ENCODE measurements at places on chromosomes 4 and X. TPM values are rescaled to one million over a fixed set of nuclear protein-coding genes. Genes with fewer than 3 reads are reported as not detected.

Gene SPANXN1
- total RNA-seq = not detected

Gene SULT1B1
- total RNA-seq = not detected

Gene CCDC110
- total RNA-seq = 0.98 TPM

Gene NWD2
- total RNA-seq = not detected

Gene LDOC1
- total RNA-seq = 2.8 TPM

Gene TGIF2LX
- total RNA-seq = not detected

Gene SSX4
- not detected for total RNA-seq

Gene ESX1
- not detected for total RNA-seq

Gene CPZ
- not detected for total RNA-seq

Gene HPGDS
- not detected for total RNA-seq

Gene FRAS1
- 4.0 TPM for total RNA-seq

Gene PPP2R2C
- 38.9 TPM for total RNA-seq

Gene TRAM1L1
- total RNA-seq = 6.8 TPM

Gene PSAPL1
- total RNA-seq = not detected

Gene DHX15
- 170 TPM for total RNA-seq

Gene CDKL2
- total RNA-seq = 1.8 TPM

Gene NEXMIF
- total RNA-seq = not detected

Gene IL2RG
- not detected for total RNA-seq

Gene SMIM43
- not detected for total RNA-seq

Gene LEF1
- total RNA-seq = not detected

Gene MCF2
- total RNA-seq = not detected

Gene MUC7
- total RNA-seq = not detected

Gene SLC34A2
- not detected for total RNA-seq

DNA sequence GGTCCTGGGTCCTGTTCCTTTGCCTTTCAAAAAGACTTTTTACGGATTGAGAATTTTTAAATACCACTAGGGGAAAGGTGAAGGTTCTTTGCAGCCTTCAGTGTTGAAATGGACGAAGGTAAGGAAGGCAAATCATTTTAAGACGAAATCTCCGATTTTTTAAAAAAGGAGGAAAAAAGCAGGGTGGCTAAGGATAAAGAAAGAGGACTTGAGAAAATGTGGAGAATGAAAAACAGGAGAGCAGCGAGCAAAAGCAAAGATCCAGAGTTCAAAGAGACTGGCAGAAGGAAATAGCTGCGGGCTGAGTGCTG is 314 bp downstream of the EPHA5 start:
- DNase-seq = no peak

GRCh38 chr4:102869569-102870197 is 891 bp downstream of the CISD2 start:
- no peak for DNase-seq

GRCh38 chr4:153242839-153243324 is 38.6 kb downstream of the TRIM2 start:
- no peak for DNase-seq

DNA sequence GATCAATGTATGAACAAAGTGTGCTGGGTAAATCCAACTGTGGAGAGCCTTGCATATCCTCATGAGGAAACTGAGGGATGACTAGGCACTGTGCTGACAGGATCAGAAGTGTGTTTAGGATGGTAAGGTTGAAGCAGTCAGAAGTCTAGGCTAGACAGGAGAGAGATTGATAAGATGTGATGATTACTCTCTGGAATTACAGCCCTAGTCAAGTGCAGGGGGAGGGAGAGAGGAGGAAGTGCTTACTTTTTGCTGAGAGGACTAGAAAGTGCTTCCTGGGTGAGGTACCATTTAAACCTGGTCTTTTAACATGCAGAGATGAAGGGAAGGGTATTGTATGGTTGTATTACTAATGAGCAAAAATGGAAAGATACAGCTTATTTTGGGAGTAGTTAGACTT is 23.7 kb downstream of the FHIP1A start:
- DNase-seq = no peak

GRCh38 chr4:128381748-128382559 is 94.3 kb upstream of the PGRMC2 start:
- DNase-seq = no peak

GRCh38 chr4:151165205-151166000 is 66.0 kb downstream of the RPS3A start:
- no peak for DNase-seq

GRCh38 chr4:83146841-83147240 is 32.3 kb upstream of the PLAC8 start:
- DNase-seq = no peak

- DNase-seq = peak; percentile 39
Measured at GRCh38 chr4:20356565-20356964, 104.9 kb downstream of the SLIT2 start.

DNA sequence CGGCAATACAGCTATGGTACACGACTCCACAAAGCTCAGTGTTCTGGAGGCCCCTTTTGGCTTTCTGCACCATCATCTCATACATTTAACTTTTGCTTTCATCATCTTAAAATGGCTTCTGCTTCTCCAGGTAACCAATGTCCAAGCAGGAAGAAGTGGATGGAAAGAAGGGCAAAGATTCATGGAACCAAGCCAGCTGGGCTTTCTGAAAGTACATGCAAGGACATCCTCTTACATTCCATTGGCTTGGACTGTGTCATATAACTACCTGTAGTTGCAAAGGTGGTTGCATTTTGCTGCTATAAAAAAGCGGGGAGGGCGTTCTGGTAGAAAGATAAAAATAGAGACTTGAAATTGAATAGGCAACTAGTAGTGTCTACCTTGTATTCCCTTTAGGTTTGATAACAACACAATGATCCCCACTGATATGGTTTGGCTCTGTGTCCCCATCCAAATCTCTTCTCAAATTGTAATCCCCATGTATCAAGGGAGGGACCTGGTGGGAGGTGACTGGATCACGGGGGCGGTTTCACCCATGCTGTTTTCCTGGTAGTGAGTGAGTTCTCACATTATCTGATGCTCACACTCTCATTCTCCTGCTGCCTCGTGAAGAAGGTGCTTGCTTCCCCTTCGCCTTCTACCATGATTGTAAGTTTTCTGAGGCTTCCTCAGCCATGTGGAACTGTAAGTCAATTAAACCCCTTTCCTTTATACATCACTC is 6.7 kb upstream of the FHIP1A start:
- DNase-seq = no peak

GRCh38 chr4:32207456-32207855 is 1487.3 kb downstream of the PCDH7 start:
- no peak for DNase-seq

GRCh38 chrX:140501940-140502468 is 2.9 kb downstream of the SOX3 start:
- no peak for DNase-seq

DNA sequence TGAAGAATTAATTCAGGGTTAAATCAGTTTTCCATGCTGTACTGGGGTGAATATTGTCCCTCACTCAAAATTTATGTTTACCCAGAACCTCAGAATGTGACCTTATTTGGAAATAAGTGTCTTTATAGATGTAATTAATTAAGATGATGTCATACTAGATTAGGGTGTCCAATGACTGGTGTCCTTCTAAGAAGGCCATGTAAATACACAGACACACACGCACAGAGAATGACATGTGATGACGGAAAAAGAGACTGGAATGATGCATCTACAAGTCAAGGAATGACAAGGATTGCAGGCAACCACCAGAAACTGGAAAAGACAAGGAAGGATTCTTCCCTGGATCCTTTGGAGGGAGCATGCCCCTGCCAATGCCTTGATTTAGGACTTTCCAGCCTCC is 84.6 kb upstream of the GPR34 start:
- no peak for DNase-seq

GRCh38 chr4:835148-836002 is 9.4 kb upstream of the CPLX1 start:
- DNase-seq = no peak

GRCh38 chr4:153728151-153728550 is 31.7 kb downstream of the RNF175 start:
- DNase-seq = no peak

GRCh38 chr4:7843831-7844593 is 95.6 kb downstream of the AFAP1 start:
- DNase-seq = peak; percentile 21

GRCh38 chr4:71524756-71525155 is 185.9 kb downstream of the SLC4A4 start:
- DNase-seq = no peak

DNA sequence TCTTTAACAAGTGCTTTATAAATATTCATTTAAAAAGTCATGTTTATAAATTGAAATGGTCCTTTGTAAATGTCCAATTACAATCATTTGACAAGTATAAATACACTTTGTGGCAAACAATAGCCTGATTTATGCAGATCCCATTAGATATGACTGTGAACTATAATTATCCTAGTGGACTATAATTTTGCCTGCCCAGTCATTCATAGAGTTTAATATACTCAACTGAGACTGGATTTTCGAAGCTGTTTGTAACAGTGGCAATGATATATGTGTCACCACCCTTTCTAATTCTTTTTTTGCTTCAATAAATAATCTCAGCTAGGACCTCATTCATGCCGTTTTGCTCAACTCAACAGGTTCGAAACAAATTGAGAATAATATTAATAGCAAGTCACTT is 732.0 kb downstream of the PCDH18 start:
- no peak for DNase-seq

DNA sequence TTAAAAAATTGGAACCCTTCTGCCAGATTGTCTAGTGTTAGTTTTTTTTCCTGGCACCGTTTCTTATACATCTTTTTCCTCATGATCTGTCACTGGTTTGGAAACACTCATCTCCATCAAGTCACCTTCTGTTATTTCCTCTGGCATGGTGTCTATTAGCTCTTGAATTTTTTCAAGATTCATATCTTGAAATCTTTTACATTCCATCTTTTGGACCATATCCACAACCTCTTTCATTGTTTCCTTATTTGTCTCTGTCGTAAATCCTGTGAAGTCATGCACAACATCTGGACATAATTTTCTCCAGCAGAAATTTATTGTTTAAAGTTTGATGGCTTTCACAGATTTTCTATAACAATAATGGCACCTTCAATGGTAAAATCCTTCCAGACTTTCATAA is 10.2 kb upstream of the TMEM185A start:
- DNase-seq = no peak

GRCh38 chrX:126701380-126701779 is 118.1 kb upstream of the PRR32 start:
- peak; percentile 29 for DNase-seq

DNA sequence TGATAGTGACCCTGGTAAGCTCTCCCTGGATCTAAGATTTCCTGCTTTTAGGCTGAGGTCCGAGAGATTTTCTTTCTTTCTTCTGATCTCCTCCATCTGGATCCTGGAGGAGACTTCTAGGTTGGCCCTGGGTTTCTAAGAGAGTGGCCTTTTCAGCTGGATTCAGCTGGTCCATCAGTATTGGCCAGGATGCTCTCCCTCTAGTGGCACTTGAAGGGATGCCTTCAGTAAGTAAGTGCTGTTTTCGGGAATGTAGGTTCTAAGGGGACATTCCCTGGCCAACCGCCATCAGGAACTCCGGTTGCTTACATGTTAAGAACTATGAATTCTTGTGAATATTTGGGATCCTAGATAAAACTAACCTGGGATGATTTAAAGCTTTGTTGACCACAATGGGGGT is 56.9 kb downstream of the SERTM2 start:
- DNase-seq = peak; percentile 5

- no peak for DNase-seq
Measured at GRCh38 chrX:21781525-21781924, 23.6 kb upstream of the SMPX start.

DNA sequence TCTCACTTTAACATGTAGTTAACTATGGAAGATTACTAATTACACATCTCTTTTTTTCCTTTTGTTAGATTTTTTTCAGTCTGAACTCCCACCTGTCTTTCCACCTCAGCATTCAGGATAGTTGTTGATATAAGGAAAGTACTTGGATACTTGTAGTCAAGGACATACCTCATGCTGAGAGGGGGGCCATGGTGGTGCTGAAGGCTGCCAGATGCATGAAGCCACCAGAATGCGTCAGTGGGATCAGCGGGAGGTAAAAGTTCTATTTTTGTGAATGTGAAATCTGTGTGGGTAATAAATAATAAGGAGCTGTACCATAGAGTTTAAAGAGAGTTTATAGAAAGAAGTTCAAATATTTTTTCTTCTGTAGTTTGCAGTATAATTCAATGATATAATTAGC is 13.1 kb upstream of the NDST4 start:
- no peak for DNase-seq

GRCh38 chrX:132063862-132064261 is 40.8 kb downstream of the STK26 start:
- no peak for DNase-seq

DNA sequence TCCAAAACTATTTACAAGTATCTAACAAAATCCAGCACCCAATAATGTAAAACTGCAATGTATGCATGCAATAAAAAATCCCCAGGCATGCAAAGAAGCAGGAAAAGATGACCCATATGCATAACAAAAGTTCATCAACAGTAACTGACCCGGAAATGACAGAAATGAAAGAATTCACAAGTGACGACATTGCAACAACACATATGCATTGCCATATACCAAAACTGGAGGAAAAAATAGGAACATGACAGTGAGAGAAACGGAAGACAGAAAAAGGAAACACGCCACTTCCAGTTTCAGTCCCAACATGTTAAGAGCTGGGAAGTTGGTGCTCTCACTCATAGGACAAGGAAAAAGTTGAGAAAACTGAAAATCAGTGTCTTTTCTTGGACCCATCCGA is 154.6 kb downstream of the EVC2 start:
- no peak for DNase-seq

- no peak for DNase-seq
Measured at GRCh38 chrX:20753076-20753475, 486.4 kb upstream of the RPS6KA3 start.

DNA sequence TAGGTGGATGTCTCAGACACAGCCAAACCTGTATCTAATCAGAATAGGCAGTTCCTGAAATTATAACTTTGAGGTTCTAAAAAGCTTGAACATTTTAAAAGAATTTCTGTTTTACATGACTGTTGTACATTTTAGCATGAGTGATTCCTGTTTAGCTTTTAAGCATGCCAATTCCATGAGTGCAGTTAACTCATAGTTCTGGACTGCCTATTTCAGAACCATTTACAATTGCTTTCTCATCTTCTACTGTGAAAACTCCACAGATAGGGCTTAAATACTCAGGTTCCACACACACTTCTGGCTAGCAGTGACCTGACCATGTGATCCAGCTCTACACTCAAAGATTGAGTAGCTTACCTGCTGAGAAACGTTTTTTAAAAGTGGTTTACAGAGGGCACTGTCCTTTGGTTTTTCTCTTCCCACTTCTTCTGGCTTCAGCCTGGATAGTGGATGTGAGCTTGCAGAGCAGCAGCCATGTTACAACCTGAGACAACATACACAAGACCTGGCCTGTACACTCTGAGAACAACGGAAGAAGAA is 280.8 kb downstream of the ANKRD50 start:
- DNase-seq = no peak

DNA sequence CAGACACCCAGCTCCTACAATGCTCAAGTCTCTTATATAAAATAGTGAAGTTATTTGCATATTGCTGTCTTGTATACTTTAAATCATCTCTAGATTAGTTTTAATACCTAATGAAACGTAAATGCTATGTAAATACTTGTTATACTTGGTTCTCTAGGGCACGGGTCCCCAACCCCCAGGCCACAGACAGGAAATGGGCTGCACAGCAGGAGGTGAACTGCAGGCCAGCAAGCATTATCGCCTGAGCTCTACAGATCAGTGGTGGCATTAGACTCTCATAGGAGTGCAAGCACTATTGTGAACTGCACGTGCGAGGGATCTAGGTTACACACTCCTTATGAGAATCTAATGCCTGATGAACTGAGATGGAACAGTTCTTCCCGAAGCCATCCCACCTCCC is 395.9 kb upstream of the EMCN start:
- no peak for DNase-seq

- no peak for DNase-seq
Measured at GRCh38 chr4:114701491-114701890, 102.9 kb downstream of the UGT8 start.

Data from Caki2 (cell line).